ENCODE measurements at places on chromosomes 3 and 15.

DNA sequence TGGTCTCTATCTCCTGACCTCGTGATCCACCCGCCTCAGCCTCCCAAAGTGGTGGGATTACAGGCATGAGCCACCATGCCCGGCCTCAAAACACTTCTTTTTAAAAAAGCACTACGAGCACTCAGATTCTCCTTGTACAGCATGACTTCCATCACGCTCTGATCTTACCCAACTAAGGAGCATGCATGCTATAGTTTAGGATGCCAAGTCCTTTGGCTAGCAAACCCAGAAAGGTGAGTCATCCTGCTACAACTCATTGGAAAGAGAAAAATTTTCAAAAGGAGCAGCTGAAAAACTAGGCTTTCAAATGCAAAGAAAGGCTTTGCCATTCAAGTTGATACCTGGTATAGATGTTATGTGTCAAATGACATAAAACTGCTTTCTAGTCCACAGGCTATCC, 70.3 kb upstream of the PRICKLE2 start:
- no peak for DNase-seq

DNA sequence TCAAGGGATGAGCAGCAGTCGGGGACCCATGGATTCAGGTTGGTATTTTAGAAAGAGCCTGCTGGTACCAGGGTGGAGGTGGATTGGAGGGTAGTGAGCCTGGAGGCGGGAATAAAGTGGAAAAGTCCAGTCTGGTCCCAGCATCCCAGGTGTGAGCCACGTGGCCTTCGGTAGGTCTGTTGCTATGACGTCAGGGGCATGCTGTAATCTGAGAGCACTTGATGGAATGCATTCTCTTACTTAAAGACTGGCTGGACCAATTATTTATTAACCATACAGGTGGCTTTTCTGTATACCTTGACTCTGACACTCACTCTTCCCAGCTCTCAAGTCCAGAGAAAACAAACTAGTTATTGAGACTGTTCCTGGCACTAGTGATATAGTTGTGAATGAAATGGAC, 389.9 kb upstream of the RGMA start:
- no peak for DNase-seq

DNA sequence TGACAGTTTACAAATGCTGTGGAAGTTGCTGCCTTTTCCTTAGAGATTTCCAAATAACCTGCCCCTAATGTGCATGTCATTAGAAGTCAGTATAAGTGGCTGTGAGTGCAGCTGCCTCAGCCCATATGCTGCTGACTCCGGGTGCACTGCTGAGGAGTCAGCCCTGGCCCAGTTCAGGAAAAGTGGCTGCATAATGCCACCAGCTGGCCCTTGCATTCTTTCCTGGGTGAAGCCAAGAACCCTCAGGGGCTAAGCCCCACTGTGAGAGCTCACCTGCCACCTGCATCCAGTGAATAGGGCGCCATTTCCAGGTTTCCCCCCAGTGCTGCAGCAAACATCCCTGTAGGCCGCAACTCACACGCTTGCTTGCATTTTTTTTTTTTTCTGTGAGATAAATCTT, 139.9 kb downstream of the TJP1 start:
- no peak for DNase-seq

DNA sequence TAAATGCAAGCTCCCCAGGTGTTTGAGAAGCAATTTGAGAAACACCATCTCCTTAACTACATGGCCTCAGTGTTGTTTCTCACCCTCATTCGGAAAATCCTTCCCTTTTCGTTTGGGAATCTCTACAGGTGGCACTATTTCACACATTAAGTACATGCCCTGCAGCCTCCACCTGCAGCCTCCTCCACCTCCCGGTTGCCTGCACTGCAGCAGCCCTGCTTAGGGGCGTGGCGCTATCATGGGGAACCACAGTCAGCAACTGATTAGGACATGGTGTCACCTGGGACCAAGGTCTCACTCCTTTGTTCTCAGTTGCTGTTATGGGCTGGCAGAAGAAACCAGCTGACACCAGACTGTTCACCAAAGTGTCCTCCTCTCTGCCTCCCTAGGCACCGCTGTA, 11.7 kb upstream of the ZNF774 start:
- DNase-seq, result no peak

DNA sequence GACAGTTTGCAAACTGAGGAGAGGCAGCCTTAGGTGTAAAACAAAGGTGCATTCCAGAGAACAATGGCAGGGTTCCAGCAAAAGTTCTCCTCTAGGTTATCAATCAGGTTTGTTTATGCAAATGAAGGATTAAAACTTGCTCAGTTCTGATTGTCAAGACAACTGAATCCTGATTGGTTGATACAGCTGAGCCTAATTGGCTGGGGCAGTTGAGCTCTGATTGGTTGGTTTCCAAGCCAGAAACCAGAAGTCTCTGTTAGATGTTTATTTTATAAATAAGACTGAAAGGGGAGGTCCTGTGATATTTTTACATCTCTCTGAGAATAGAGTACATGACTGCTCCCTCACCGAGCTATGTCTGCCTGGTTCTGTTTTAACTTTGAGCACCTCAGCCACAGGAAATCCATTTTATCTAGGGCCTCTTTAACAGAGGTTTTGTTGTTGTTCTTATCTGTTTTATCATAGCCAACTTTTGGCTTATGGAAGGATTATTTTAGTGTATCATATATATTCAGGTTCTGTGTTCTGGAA, 37.8 kb downstream of the PPM1L start:
- DNase-seq, result no peak

DNA sequence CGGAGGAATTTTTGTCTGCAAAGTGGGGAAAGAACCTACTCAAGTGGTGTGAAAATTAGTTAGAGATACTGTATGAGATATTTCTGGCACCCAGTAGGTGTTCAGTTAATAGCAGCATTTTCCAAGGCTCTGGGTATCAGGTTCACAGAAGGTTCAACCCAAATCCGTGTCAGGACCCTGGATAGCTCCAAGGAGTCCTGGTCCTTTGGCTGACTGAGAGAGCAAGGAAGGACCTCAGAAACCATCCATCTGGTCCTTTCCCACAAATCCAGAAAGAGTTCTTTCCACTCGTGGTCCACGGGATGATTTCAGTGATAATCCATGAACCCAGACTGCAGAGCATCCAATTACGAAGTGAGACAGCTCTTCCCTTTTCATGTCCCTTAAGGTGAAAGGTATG, 51.4 kb downstream of the SLC6A11 start:
- no peak for DNase-seq

GRCh38 chr15:64503197-64503596, 42.8 kb downstream of the ZNF609 start:
- DNase-seq, result no peak

DNA sequence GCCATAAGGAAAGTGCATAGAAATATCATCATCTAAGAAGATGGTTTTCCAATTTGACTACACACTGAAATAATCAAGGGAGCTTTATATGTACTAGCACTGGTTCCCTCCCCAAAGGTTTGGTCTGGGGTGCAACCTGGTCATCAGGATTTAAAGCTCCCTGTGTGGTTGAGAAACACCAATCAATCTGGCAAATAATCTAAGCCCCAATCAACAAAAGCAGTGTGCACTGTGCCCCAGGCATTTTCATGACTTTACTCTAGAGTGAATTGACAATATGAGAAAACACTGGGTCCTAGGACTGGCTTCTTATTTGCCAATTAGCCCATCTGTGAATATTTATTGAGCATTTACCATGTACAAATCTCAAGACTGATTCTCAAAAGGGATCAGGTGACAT, 255.1 kb downstream of the MEIS2 start:
- no peak for DNase-seq

GRCh38 chr3:156723182-156723619, 48.8 kb downstream of the TIPARP start:
- DNase-seq, result no peak

GRCh38 chr3:4245671-4246070, 57.5 kb upstream of the SETMAR start:
- DNase-seq, result no peak

DNA sequence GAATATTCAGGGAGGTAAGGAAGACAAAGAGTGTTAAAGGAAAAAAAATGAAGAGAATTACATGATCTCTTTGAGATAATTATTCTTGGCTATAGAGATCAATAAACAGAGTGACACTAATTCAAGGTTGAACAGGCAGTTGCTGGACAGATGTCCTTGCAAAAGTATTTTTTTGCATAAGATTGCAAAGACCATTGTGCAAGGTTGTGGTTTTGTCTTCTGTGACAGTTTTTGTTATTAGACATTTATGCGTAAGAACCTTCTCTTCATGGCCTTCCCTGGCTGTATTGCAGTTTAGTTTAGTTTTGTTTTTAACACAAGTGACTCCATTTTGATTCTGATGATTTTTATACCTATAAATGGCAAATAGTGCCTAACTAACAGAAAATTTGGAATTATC, 682.8 kb upstream of the ARPP21 start:
- DNase-seq, result no peak

DNA sequence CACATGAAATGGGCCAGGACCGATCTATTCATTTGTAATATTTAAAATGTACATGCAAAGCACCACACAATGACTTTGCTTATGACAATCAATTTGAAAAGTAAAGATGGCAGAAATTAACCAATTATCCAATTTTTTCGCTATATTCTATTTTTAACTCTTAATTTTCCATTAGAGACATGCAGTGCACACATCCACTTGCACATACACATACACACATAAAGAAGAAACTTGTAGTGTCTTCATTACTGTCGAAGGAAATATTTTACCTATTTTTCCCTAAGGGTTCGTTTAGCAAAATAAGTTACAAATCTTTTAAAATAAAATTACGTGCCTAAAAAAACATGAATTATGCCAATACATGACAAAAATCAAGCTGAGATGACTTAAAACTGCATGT, 194.3 kb upstream of the MDFIC2 start:
- no peak for DNase-seq

- no peak for DNase-seq
These were observed 406 bp upstream of the GABRB3 start for GRCh38 chr15:26773067-26773877.

- DNase-seq, result no peak
These were observed 25.9 kb downstream of the SNX33 start for GRCh38 chr15:75673426-75674235.

GRCh38 chr3:8968375-8968882, 5.2 kb upstream of the RAD18 start:
- no peak for DNase-seq

DNA sequence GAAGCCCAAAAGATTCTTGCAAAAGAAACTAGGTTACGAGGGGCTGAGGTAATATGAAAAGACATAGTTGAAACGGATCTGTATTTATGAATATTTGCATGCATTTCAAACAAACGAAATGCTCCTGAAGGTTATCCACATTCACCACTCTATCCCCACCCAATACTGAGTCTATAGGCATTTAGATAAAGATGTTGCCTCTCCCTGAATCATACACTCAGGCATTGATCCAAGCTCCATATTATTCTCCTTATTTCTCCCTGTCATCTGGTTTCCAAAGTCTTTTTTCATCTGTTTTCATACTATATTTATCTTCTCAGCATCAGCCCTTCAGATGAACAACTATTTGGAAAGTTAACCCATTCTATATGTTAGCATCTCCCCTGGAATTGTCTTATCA, 492.5 kb upstream of the TGFBR2 start:
- DNase-seq, result no peak

DNA sequence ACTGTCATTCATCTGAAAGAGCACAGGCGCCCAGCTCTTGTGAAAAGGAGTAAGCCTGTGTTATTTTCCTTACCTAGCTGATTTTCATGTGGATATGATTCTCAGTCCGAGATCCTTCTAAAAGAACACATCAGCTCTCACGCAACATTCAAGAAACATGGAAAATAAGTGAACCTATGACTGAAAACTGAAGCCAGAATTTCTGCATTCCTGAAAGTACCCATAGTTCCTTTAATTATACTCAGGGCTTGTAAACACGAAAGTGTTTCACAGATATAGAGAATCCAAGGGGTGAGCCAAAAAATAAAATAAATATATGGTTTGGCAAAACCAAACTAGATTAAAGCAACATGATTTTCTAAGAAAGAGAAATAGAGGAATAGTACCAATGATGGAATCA, 100.8 kb upstream of the CHMP2B start:
- DNase-seq, result no peak

- DNase-seq, result no peak
These were observed 65.1 kb downstream of the PIK3CB start for GRCh38 chr3:138769616-138770015.
